Natural killer cell treated with Interleukin-12 subunit alpha and Interleukin-12 subunit beta and Interleukin-15 and Interleukin-18, amount 100 ng/mL, for 72 hours (primary cell): ENCODE measurements at places on chromosomes 3 and 15. TPM values are rescaled to one million over a fixed set of nuclear protein-coding genes. Genes with fewer than 3 reads are reported as not detected.

- DNase-seq: no peak
Measured at GRCh38 chr3:124019291-124019690, 27.4 kb upstream of the ROPN1 start.

The DBR1 gene
- total RNA-seq: 23.4 TPM

- DNase-seq: no peak
Measured at GRCh38 chr3:18046131-18046915, 303.9 kb upstream of the TBC1D5 start.

GRCh38 chr3:11053926-11054503 lies 61.5 kb downstream of the SLC6A1 start:
- DNase-seq: no peak

DNA sequence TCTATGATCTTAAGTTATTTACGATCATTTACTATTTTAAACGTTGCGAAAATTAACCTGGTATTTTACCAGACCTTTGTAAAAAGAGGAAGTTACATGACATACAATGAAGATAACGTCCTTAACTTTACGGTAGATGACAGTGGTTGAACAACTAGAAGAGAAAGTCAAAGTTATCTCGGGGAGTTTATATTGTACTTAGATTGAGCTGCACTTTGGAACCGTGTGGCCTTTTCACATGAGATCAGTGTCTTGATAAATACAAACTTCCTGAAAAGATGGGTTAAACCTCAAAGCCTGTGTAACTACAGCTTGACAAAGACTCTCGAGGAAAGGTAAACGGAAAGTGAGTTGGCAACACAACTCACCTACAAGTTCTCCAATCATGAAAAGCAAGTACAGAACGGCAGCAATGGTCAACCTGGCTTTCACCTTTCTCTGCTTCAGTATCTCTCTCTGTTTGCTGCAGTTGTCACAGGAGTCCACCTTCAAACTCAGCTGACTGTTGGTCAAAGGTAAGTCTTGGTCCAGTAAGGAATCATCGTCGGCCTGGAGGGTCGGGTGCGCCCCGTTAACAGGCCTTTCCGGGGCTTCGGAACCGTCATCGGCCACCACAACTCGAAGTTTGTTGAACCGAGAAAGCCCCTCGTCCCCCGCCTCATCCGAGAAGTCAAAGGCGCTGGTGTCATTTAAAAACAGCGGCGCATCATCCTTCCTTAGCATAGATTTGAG lies 793 bp downstream of the SLC30A4 start:
- no peak for DNase-seq

DNA sequence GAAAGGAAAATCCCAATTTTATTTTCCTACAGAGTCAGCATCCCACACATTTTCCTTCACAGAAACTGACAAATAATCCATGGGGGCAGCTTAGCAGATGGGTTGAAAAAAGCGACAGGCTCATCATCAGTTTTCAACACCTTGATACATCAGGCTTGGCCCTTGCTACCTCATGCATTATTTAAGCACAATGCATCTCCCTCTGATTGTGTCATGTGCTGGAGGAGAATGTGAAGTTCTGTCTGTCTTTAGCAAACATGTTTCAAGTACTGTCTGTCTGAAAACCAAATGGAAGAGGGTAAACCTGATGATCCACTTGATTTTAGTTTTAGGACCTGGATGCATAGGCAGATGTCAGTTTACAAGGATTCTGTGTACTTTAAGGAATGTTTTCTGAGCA lies 128.6 kb upstream of the ADAMTS9 start:
- no peak for DNase-seq

- DNase-seq: no peak
Measured at GRCh38 chr3:139332092-139332491, 11.7 kb upstream of the MRPS22 start.

The ASB14 gene
- not detected for total RNA-seq

DNA sequence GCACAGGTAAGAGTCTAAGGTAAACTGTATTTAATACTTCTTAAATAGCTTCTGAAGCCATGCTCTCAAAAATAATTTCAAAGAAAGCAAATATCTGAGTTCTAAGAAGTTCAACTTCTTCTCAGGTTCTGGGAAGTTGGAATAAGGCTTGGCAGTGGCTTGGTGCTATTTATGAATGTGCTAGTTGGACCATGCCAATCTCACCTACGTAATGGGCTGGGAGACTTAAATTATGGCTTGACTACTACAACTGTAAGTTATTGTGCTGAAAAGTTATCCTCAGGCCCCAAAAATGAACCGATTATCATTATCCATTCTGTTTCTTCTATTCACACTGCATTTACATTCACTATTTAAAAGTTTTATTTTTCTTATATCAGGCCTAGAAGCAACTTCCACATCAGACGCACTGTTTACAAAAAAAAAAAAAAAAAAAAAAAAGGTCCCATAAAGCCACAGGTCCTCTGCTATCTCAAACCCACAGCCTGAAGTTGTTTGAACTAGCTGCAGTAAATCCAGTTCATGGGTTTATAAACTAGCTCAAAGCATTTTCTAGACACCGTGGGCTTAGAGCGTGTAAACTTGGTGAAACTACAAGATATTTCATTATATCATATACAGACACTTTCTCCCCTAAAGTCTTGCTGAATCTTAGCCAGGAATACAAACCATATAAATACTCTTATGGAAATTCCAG lies 3.4 kb downstream of the LRIG1 start:
- no peak for DNase-seq

DNA sequence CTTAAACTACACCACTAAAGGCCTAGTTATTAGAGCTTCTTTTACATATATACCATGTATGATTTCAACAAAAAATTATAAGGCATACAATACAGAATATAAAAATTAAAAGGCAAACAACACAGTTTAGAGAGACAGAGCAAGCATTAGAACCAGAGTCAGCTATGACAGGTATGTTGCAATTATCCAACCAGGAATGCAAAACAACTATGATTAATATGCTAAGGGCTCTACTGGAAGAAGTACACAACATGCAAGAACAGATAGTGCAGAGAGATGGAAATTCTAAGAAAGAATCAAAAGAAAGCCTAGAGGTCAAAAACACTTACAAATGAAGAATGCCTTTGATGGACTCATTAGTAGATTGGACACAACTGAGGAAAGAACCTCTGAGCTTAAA lies 39.6 kb downstream of the CCDC54 start:
- DNase-seq: no peak

The ADGRG7 gene
- not detected for total RNA-seq

The PRKAR2A gene
- 46.4 TPM for total RNA-seq

The IP6K1 gene
- total RNA-seq: 56.7 TPM

- DNase-seq: no peak
Measured at GRCh38 chr3:104066658-104067057, 1300.1 kb upstream of the ALCAM start.
